Foreskin keratinocyte (primary cell): ENCODE measurements at places on chromosomes 4 and X. TPM values are rescaled to one million over a fixed set of nuclear protein-coding genes. Genes with fewer than 3 reads are reported as not detected.

DNA sequence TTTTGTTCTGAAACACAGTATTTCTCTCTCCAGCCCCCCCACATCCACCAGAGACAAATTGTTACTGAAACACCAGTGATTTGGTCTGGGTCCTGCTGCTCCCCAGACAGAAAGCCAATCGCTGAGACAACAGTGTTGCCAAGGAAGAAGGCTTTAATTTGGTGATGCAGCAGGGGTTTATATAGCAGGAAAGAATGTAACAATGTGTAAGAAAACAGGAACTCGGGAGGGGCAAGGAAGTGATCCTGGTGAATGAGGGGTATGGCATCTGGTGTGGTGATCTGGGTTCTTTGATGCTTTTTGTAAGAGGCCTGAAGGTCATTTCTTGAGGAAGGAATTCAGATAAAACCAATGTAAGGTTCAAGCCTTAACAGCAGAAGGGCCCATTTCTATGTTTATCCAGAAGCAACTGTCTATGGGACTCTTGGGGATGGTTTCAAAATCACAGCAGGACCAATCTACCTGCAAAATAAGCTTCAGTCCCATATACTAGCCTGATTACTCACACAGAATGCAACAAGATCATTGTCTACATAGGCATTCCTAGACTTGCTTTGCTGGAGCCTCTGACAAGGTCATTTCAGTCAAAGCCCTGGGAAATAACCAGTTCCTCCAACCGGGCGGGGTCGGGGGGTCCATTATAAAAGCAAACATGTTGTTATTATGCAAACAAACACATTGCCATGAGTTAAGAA is 445.2 kb upstream of the ZFP42 start:
- peak; percentile 55 for DNase-seq

- DNase-seq: peak; percentile 89
Observed at GRCh38 chrX:21926527-21927278, 13.8 kb upstream of the SMS start.

Gene KCNIP4
- not detected in 2 replicates for total RNA-seq

Gene MSN
- 407 and 503 TPM in 2 replicates for total RNA-seq

Gene NHSL2
- total RNA-seq: 0.37 and 0.42 TPM in 2 replicates

DNA sequence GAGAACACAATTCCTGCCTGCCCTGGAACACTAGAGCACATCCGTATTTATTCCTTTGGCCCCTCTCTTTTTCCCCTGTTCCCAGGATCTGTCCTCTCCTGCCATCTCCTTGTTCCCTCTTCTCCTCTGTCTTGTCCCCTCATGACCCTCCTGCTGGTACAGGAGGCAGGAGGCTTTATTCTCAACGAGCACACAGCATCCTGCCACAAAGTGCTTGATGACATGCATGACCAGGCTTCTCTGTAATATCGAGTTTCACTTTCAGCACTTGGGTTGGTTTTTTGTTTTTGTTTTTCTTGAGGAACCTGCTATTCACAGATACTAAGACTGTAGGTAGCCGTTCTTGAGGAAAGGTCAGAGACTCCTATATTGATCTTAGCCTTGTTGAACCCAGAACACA is 35.3 kb downstream of the NALF2 start:
- DNase-seq: no peak

Gene DUSP9
- total RNA-seq: 1.3 and 1.7 TPM in 2 replicates

Gene CXCL10
- total RNA-seq: 0.28 and 0.44 TPM in 2 replicates

Gene ARHGAP24
- total RNA-seq: 0.99 and 1.4 TPM in 2 replicates

- DNase-seq: no peak
Observed at GRCh38 chrX:8960957-8961468, 72.9 kb downstream of the FAM9B start.

GRCh38 chrX:115521741-115522140 is 39.2 kb upstream of the PLS3 start:
- no peak for DNase-seq

Gene FRYL
- total RNA-seq: 57.3 and 61.7 TPM in 2 replicates
